Breast epithelium (tissue), 4 donors: ENCODE measurements at places on chromosomes 1 and 21. TPM values are rescaled to one million over a fixed set of nuclear protein-coding genes. Genes with fewer than 3 reads are reported as not detected.

The HOOK1 gene
- 33.7 TPM for total RNA-seq

The NGF gene
- 0.64 TPM for total RNA-seq

The RORC gene
- 7.8 TPM for total RNA-seq

The DNAJC8 gene
- total RNA-seq = 67.8 TPM

The CFAP298 gene
- 38.2 TPM for total RNA-seq

The FAM131C gene
- not detected for total RNA-seq

The OR2L13 gene
- total RNA-seq = 0.29 TPM

The TM2D1 gene
- 65.4 TPM for total RNA-seq
